ENCODE measurements at places on chromosomes 6 and 20.
A peak's percentile ranks its signal among the peaks of the same experiment; 100 is the strongest.

DNA sequence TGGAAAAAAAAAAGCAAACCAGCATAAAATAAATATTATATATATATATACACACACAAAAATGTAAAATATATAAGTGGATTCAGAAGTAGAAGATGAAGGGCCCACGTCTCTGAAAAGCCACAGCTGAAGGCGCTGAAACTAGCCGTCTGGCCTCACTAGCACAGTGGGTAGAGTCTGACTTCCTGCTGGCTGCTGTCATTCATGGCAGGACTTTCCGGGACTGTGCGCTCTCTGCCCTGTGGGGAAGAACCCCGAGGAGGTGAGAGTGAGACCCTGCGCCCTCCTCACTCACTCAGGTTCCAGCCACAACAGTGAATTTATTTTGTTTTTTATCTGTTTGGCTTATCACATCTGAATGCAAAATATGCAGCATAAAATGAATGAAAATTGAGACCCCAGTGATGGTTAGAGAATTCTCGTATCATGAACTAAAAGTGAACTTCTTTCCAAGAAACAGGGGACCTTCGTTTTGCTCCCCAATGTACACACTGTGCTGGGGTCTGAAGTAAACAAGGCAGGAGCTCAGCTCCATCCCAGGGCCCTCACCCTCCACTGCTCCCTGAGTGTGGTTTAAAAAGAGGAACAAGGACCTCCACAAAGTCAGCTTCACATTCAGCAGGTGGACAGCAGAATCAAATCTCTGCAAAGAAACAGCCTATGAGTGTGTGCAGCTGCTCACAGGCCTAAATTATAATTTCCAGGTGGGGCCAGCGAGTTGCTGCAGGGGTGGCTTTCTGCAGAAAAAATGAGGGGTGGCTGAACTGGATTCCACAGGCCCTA, 1.3 kb upstream of the RAMACL start:
- no peaks in the 10 kb centered on the region for H3K36me3 ChIP-seq
- DNase-seq = no peak
- no peaks in the 10 kb centered on the region for H3K27me3 ChIP-seq
- H3K27ac ChIP-seq = no peak overlapping the region

DNA sequence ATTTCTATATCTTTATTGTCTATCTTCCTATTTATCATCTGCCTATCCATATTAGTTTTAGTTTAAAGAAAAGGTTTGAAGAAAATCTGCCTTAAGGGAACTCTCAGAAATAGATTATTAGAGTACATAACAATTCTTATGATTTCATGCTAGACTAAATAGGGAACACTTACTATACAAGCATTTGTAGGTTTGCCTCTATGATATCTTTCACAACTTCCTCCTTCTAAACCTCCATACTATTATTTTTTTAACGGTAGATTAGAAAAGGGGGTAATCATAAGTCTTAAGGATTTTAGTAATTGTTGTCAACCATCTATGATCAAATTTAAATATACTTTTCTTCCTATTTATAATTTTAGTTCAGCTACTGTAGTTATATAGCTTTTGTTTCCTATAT, 11.6 kb upstream of the DSE start:
- H3K36me3 ChIP-seq = no peaks in the 10 kb centered on the region
- no peaks in the 10 kb centered on the region for H3K27me3 ChIP-seq
- no peak overlapping the region for H3K4me3 ChIP-seq

DNA sequence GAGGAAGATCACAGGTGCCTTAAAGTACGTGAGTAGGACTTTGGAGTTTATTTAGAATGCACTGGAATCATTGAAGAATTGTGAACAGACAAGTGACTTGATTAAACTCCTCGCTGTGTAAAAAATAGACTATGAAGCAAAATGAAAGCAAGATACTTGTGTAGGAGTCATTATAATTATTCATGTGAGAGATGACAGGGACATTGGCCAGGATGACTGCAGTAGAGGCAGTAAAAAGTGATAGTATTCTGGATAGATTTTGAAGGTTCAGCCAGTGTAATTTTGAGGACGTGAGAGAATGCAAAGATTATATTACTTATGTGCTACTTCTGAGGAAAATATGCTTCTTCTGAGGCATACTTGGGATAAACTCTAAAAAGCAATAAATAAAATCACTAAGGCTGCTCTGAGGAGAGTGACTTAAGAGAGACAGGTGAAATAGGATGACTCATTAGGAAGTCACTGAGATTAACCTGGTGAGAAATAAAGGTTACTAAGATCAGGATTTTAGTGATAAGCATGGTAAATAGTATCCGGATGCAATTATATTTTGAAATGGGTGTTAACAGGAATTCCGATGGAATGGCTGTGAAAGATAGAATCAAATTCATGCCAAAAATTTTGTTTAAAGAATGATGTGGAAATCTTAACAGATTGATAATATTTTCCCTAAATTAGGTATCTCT, 202.0 kb downstream of the CENPW start:
- H3K4me3 ChIP-seq = no peak overlapping the region
- H3K36me3 ChIP-seq = no peaks in the 10 kb centered on the region
- H3K27ac ChIP-seq = no peak overlapping the region

DNA sequence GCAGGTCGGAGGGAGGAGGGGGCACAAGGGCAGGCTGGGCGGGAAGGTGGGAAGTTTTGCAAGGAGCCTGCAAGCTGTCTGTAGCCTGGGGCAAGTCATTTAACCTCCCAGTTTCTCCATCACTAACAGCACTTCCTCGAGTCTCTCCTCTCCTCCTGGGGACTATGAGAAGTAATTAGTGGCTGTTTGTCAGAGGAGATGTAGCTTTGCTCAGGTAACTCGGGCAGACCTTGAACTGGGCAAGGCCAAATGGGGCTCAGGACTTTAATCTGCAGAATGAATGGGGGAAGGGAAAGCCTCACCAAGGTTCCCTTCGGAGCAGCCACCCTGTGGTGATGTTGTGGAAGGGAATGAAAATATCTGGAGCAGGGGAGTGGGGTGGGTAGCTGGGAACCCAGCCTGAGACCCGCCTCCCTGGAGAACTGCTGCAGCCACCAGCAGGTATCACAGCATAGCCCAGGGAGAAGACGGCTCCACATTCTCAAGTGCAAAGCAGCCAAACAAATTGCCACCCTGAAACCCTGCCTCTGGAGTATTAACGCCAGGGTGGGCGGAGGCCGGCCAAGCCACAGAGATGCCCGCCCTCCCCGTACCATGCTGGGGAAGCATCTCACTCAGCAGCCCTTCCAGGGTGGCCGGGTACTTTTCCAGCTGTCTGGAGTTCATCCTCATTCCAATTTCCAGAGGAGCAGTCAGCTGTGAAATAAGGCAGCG, 6.1 kb upstream of the LEMD2 start:
- peaks cover 4% of the 10 kb centered on the region for H3K4me1 ChIP-seq
- H3K27me3 ChIP-seq = no peaks in the 10 kb centered on the region
- no peak for DNase-seq
- no peak overlapping the region for H3K27ac ChIP-seq

- no peak overlapping the region for H3K27ac ChIP-seq
- H3K27me3 ChIP-seq = no peaks in the 10 kb centered on the region
- DNase-seq = no peak
- no peaks in the 10 kb centered on the region for H3K36me3 ChIP-seq
Observed at GRCh38 chr6:156978948-156979347, 201.8 kb downstream of the ARID1B start.

DNA sequence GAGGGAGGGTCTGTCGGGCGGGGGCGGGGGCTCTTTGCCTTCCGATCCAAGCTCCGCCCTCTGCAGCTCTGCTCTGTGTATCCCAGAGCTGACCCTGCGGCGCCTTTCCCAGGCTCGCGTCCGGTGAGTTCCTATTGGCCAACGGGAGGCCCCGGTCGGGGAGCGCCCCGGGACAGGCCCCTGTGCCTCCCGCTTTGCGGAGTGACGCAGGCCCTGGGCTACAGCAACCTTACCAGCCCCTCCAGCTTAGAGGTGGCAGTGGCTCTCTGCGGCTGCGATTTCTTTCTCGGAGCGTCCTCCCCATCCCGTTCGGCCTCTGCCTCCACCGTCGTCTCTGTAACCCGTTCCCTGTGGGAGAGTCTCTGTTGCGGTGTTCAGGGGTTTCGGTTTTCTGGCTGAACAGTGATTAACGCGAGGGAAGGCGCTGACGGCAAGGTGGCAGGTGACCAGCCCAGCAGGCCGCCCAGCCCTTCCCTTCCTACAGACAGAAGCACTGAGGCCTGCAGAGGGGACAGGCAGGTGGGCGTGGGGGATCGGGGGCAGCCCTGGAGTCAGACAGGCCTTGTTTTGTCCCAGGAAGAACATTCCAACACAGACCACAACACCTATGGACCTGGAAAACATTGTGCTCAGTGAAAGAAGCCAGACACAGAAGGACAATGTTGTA, 18.1 kb upstream of the CEBPB start:
- peak overlapping the region; percentile 33 for H3K4me3 ChIP-seq
- no peaks in the 10 kb centered on the region for H3K27me3 ChIP-seq
- H3K27ac ChIP-seq = peak overlapping the region; percentile 37
- no peaks in the 10 kb centered on the region for H3K36me3 ChIP-seq
- H3K4me1 ChIP-seq = peaks cover 8% of the 10 kb centered on the region

GRCh38 chr6:17276766-17277165, 4.4 kb upstream of the RBM24 start:
- H3K27me3 ChIP-seq = no peaks in the 10 kb centered on the region
- no peak for DNase-seq
- peak overlapping the region; percentile 94 for H3K27ac ChIP-seq
- peaks cover 5% of the 10 kb centered on the region for H3K36me3 ChIP-seq
- no peak overlapping the region for H3K4me3 ChIP-seq

- no peaks in the 10 kb centered on the region for H3K36me3 ChIP-seq
- no peaks in the 10 kb centered on the region for H3K27me3 ChIP-seq
- H3K4me1 ChIP-seq = peaks cover 7% of the 10 kb centered on the region
- DNase-seq = no peak
- no peak overlapping the region for H3K4me3 ChIP-seq
Observed at GRCh38 chr6:82030761-82031503, 216.6 kb downstream of the IBTK start.

- no peak overlapping the region for H3K27ac ChIP-seq
- no peaks in the 10 kb centered on the region for H3K27me3 ChIP-seq
- peaks cover 77% of the 10 kb centered on the region for H3K36me3 ChIP-seq
- H3K4me1 ChIP-seq = peaks cover 7% of the 10 kb centered on the region
- no peak for DNase-seq
Observed at GRCh38 chr20:36825385-36826104, 50.4 kb upstream of the TLDC2 start.

Data from SJSA1 (cell line).